Stimulated activated CD4-positive, alpha-beta T cell treated with anti-CD3 and anti-CD28 coated beads, TNF-alpha, amount 100 ng/mL, for 1 hour (primary cell): ENCODE measurements at places on chromosomes 2 and 18.

DNA sequence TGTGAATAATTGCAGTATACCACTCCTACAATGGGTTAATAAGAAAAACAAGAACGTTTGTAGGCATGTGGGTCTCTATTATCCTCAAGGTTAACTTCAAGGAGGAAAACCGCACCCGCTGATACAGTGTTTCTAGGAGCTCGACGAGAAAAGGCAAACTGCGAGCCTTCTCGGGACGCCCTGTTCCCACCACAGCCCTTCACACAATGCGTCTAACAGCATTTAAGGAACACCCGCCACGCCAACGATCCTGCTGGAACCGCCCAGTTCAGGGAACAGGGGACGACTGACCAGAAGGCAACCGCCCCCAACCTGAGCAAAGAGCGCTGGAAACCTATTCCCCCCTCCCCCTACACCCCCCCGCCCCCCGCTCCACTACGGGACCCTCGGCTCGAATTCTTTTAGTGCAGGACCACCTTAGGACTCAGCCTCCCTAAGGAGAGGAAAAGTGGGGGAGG lies 710 bp upstream of the TMSB10 start:
- no peak for DNase-seq

- no peak for DNase-seq
These were observed 36.8 kb upstream of the SEMA4C start for GRCh38 chr2:96906729-96907114.

DNA sequence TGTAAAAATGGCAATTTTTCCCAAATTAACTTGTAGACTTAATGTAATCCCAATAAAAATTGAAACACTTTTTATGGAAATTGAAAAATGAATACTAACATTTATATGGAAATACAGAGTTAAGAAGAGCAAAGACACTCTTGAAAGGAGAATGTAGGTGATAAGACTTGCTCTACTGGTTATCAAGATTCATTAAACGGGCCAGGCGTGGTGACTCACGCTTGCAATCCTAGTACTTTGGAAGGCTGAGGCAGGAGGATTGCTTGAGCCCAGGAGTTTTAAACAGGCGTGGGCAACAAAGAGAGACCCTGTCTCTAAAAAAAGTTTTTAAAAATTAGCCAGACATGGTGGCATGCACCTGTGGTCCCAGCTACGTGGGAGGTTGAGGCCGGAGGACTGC lies 29.5 kb upstream of the ZNF396 start:
- DNase-seq: no peak

DNA sequence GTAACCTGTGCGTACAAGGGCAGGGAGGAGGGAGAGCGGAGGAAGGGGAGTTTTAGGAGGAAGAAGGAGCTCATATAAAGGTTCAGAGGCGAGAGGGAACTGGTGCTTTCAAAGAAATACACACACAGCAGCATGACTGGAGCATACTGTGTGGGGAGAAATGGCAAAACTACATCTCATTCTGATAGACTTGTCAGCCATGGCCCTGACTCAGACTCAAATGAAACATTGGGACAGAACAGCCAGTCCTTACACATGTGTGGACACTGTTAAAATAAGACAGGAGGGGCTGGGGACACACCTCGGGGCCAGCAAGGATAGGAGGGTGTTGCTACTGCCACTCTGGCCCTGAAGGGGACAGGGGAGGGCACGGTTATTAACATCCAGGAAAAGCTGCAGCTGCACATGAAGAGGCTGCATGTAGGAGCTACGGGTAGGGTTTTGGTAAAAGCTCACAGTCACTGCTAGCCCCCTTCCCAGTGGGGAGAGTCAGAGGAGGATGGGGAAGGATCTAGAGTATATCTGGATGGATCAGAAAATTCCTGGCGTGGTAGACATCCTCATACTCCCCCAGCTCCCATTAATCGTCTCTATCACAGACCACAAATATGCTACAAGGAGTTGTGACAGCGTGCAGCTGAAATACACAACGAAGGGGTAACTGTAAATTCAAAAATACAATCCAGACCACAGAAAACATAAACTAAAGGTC lies 110.5 kb downstream of the GATA6 start:
- no peak for DNase-seq

DNA sequence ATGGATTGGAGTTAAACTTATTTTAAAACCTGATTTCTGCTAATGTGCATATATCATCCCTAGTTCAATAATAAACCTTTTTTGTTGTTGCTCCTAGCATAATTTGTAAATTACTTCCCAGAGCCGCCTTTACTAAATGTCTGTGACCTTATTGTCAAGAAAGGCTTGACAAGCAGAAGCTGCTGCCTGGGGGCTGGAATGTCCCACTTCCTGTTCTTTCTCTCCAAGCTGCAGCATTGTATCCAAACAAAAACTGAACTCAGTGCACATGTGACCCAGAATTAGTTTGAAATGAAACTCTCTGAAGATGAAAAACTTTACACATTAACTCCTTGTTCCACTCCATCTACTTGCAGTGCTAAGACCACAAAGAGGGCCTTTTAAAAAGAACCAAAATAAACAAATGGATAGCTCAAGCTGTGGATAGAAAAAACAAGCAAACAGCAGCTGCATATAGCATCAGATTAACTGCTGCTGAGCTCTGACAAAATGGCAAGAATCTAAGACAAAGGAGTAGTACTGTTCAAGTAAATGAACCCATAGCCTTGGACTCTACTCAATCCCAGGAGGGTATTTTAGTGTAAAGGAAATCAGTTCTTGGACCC lies 99.8 kb upstream of the NEUROD1 start:
- DNase-seq: no peak

- no peak for DNase-seq
These were observed 38.8 kb downstream of the RRM2 start for GRCh38 chr2:10161206-10161931.

GRCh38 chr2:129891341-129892320 lies 87.8 kb upstream of the RAB6C start:
- no peak for DNase-seq

DNA sequence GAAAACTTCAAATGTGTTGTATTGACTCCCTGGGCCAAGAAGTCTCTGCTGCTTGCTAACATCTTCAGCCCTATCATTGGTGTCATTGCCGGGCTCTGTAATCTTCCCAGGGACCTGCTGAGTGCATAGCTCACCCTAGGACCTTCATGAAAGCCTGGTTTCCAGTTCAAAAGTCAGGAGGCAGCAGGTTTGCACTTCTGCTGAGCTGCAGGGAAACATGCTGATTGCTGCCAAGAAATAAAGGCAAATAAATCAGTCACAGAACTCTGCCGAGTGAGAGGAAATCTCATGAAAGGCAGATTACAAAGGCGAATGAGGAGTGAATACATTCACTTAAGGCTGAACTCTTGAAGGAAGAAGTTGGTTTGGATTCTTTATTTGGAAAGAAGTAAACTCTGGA lies 1947.6 kb upstream of the CELF4 start:
- DNase-seq: no peak

GRCh38 chr2:38360177-38360576 lies 16.9 kb downstream of the ATL2 start:
- no peak for DNase-seq

- DNase-seq: no peak
These were observed 34.2 kb downstream of the TGFA start for GRCh38 chr2:70519453-70519852.

DNA sequence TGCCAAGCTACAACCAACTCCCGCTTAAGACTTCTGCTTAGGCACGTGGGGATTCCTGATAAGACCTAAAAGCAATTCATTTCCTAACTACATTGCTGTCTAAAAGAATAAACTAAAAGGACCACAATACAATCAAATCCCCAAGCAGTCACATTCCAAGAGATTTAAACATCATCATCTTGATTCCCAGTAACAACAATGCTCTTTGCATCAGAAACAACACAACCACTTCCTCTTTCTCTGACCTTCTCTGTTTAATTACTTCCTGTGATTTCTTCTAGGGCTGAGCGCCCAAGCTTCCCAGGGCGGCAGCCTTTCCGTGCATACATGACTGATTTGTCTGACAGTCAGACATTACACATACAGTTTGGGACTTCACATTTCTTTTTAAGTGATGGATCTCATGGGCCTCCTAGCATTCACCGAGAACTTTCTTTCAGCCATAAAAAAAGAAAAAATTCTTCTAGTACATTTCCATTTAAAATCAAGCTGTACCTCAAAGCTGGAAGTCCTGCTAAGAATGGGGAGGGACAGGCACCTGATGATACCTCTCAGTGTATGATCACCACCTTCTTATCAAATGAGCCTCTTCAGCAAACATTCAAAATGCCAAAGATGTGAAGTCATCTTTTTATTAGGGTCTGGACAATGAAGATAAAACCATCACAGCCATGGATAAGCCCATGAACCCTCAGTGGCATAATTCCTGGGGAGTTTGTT lies 11.5 kb downstream of the SPRED2 start:
- no peak for DNase-seq

- DNase-seq: no peak
These were observed 61.7 kb downstream of the MEX3C start for GRCh38 chr18:51135795-51136194.

GRCh38 chr2:241728627-241729026 lies 5.8 kb upstream of the D2HGDH start:
- no peak for DNase-seq

DNA sequence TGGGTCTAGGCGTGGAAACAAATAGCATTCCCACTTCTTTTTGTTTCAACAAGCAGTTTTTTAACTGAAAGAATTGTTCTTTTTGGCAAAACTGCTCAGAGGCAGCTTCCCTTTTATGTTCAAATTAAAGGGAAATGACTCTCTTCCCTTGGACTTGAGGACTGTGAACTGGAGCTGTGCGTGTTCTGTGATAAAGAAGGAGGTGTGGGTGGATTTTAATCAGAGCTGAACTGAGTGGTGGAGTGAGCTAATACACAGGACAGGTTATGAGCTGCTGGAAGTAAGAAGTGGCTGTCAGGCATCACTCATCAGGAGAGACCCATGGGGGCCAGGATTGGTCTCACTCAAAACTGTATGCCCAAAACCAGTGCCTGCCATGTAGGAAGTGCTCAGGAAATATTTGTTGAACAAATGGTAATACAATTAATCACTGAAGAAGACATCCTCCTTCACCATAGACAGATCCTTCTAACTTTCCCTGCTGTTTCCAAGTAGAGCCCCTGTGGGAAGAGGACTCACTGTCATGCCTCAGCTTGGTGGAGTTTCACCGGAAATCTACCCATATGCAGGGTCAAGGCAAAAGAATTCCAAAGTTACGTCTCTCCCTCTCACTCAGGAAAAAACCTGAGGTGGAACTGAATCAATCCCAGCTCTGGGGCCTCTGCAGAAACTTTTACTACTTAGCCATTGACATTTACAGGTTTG lies 55.9 kb downstream of the FEZ2 start:
- no peak for DNase-seq

GRCh38 chr2:142290931-142291330 lies 160.1 kb upstream of the LRP1B start:
- DNase-seq: no peak

DNA sequence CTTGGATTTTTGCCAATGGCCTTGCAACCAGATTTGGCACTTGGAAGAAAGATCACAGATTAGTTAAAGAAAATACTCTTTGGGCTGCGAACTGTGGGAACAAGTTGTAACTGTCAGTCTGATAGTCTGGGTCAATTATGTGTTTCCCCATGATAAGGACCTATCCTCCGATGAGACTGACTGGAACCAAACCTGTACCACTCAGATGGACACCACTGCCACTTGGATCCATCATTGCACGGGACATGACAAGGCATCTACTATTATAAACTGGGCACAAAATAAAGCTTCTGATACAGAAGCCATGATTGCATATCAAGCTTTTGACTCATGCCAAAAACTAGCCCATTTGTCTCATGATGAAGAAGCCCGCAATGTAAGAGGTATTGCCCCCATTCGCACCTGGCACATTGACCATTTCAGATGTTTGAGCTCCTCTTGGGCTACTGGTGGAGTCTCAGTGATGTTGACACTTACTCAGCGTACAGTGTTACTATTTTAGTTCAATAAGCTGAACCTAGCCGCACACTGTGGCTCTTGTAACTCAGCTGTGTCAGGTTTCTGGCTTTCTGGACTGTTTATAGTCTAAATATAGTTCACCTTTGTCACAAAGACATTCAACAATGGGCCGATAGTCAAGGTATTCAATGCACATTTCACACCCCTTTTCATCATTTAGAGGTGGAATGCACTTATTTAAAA lies 179.8 kb upstream of the RBBP8 start:
- no peak for DNase-seq

DNA sequence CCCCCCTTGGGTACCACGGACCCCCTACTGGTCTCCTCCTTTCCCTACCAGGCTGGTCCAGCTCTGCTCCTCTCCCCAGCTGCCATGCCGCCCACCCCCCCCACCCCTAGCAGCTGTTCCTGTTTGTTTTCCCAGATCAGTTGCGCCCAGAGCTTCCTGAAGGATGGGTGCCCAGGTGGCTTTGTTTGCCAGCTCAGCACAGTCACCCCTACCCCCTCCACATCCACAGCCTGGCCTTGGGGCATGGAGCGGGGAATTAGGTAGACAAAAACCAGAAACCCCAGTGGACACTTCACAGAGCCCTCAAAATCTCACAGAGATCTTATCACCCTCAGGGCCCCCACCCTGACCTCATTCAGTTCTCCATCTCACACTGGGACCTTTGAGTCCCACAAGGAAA lies 3.7 kb upstream of the CRYBA2 start:
- no peak for DNase-seq

DNA sequence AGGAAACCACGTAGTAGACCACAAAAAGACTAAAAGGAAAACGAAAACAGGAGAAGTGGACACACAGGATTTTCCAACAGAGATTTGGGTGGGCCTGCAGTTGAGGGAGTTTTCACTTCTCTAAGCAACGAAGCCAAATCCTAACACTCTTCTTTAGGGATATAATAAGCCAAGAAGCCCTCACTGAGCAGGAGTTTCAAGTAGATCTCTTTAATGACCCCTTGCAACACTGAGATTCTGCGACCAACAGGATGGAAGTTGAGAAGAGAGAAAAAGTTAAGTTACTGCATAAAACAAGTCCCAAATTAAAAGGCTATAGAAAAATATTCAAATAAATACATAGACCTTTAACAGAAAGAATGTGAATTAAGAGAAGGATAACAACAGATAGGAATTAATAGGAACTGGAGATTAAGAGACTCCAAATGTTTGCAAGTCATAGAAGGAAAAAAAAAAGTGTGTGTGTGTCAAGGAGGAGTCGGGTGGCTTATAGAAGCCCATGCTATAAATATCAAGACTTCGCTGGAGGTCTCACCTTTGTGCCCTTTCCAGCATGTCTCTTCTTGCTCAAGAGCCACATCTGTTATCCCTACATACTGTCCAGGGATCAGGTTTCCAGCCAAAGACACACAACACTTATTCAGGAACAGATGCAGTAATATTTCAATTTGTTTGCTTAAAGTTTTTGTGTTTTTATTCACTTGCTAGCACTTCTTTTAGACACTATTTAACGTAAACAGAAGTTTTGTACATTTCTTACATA lies 69.4 kb upstream of the ARHGAP28 start:
- no peak for DNase-seq

DNA sequence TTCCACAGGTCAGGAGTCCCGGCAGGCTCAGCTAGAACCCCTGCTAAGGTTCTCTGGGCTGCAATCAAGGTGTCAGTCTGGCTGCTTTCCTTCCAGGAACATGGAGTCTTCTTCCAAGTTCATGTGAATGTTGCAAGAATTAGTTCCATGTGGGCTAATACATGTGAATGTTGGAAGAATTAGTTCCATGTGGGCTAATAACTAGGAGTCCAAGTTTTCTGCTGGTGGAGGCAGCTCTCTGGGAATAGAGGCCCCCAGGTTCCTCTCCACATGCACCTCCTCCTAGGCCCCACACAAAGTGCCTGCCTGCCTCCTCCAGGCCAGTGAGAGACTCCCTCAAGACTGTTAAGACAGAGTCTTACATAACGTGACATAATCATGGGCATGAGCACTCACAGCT lies 140.8 kb upstream of the SLC35G4 start:
- no peak for DNase-seq
